Right renal cortex interstitium (tissue), 3 donors: ENCODE measurements at places on chromosomes 11 and 22. TPM values are rescaled to one million over a fixed set of nuclear protein-coding genes. Genes with fewer than 3 reads are reported as not detected.

TRIM49D1 gene
- not detected for polyA plus RNA-seq

OR8B12 gene
- polyA plus RNA-seq = not detected

MRGPRE gene
- polyA plus RNA-seq = not detected

FERMT3 gene
- 6.8 TPM for polyA plus RNA-seq

FIBIN gene
- 19.2 TPM for polyA plus RNA-seq

LDHAL6A gene
- polyA plus RNA-seq = 1.2 TPM

GUCD1 gene
- polyA plus RNA-seq = 98.2 TPM

CLMP gene
- 38.4 TPM for polyA plus RNA-seq

LDLRAD3 gene
- 22.7 TPM for polyA plus RNA-seq

OR8A1 gene
- 0.03 TPM for polyA plus RNA-seq

TRIM6 gene
- polyA plus RNA-seq = 15.8 TPM

VPREB1 gene
- 0.28 TPM for polyA plus RNA-seq

C11orf87 gene
- 0.32 TPM for polyA plus RNA-seq

TEX12 gene
- not detected for polyA plus RNA-seq

OR56A1 gene
- not detected for polyA plus RNA-seq

NLRP14 gene
- 1.4 TPM for polyA plus RNA-seq

MS4A4A gene
- polyA plus RNA-seq = 4.7 TPM

ALDH3B1 gene
- 2.2 TPM for polyA plus RNA-seq

IFITM1 gene
- 45.6 TPM for polyA plus RNA-seq

TOM1 gene
- polyA plus RNA-seq = 45.0 TPM

TLCD5 gene
- polyA plus RNA-seq = 12.5 TPM

LMO2 gene
- 37.9 TPM for polyA plus RNA-seq

GRM5 gene
- 0.19 TPM for polyA plus RNA-seq

CCDC87 gene
- 0.36 TPM for polyA plus RNA-seq

VSTM5 gene
- 2.9 TPM for polyA plus RNA-seq

RASL10A gene
- polyA plus RNA-seq = 0.26 TPM

CHRNA10 gene
- polyA plus RNA-seq = 1.4 TPM

TBX1 gene
- polyA plus RNA-seq = 0.26 TPM

STK33 gene
- polyA plus RNA-seq = 34.5 TPM

RHOG gene
- 21.4 TPM for polyA plus RNA-seq

NAALADL1 gene
- polyA plus RNA-seq = 12.9 TPM

RIC3 gene
- 22.0 TPM for polyA plus RNA-seq

PANX3 gene
- not detected for polyA plus RNA-seq

BIRC2 gene
- polyA plus RNA-seq = 94.0 TPM

IGLL1 gene
- polyA plus RNA-seq = 1.6 TPM

MRGPRX3 gene
- polyA plus RNA-seq = not detected

LRRC55 gene
- polyA plus RNA-seq = 5.6 TPM

NEFH gene
- polyA plus RNA-seq = 9.9 TPM

LRRC4C gene
- polyA plus RNA-seq = 16.6 TPM

SNAP29 gene
- 34.9 TPM for polyA plus RNA-seq
